Smooth muscle cell of the brain vasculature (primary cell): ENCODE measurements at places on chromosomes 6 and 20.

DNA sequence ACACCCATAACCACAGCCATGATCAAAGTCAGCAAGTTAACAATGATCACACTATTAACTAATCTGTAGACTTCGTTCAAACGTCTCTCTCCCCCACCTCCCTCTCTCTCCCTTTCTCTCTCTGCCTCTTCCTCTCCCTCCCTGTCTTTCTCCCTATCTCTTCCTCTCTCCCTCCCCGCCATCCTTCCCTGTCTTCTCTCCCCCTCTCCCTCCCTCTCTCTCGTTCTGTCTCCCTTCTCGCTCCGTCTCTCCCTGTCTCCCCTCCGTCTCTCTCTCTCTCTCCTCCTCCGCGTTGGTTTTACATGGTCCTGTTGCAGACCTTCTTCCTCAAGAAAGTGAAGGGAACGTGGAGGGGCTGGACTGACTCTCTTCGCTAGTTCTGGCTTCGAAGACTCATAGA lies 308.9 kb upstream of the FOXQ1 start:
- DNase-seq: no peak

DNA sequence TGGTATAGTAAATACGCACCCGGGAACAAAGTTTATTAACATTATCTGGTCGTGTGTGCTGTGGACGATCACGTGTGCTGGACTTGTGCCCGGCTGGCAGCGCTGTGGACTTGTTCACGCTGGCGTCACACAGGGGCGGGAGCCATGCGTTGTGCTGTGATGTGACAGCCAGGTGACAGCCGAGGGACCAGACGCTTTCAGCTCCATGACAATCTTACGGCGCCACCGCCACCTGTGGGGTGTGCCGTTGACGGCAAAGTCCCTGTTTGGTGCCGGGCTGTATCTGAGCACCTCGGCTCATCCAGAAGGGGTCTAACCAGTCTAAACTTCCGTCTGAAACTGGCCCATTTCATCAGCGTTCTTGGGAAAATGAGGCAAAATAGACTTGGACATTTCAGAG lies 25.2 kb downstream of the DLL1 start:
- DNase-seq: no peak

- DNase-seq: no peak
Observed at GRCh38 chr6:146871611-146872425, 273.0 kb downstream of the ADGB start.

GRCh38 chr6:68638230-68638900 lies 3.3 kb downstream of the ADGRB3 start:
- no peak for DNase-seq

DNA sequence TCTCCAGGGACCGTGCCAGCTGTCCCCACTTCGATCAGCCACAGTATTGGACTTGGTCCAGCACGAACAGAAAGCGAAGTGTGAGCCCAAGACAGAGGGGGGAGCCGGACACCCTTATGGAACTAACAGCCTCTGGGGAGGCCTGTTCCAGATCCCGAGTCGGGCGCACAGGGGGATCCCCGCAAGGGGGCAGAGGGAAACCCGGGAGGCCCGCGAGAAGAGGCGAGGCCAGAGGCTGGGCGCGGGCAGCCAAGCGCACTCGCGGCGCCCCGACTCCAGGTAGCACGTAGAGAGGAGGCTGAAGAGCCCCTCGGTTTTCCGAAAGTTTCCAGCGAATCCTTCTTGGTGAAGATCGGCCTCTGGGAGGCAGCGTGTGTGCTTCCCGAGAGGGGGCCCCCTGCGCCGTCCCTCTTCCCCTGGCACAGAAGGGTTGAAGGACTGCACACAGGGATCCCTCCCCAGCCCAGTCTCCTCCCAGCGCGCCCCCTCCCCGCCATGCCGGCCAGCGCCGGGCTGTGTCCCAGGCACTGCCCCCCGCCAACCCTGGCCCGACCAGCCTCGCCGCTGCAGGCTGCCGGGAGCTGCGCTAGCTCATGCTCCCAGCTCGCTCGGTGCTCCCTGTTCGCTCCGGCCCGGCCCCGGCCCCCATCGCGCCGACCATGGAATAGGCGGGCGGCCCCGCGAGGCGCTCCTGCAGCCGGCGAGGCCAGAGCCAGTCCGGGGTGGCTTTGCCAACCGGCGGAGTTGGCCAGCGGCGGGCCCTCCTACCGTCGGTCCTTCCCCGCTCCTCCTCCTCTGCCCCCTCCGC lies 577 bp upstream of the SLC24A3 start:
- DNase-seq: no peak

DNA sequence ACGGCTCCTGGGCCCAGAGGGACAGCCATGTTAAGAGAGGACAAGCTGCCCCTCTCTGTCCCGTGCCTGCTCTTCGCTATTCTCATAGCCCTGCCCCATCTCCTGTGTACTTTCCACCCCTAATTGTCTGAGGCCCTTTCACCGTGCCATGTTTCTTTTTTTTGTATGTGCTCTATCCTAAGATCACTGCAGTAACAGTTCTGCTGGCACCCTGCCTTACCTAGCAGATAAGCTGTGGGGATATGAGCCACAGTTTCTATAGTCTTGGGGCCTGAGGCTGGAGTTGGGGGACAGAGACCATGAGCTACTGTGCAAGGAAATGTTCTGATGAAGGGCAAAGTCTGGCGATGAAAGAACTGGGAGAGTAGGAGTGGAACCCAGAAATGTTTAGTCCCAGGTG lies 269.5 kb upstream of the CITED2 start:
- DNase-seq: no peak

DNA sequence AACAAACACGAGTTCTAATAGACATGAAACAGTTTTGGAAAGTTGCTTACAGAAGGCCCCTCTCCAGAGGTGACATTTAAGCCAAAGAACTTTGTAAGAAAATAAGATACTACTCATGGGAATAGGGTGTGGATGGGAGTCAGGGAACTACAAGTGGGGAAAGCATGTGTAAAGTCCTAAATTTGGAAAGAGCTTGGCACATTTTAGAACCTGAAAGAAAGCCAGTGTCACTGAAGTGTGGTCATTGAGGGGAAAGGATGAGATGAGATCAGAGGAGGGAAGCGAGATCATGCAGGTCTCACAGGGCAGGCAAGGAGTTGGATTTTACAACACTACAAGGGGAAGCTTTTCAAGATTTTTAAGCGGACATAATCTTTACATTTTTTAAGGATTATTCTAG lies 38.0 kb downstream of the VGLL2 start:
- no peak for DNase-seq
